ENCODE measurements at places on chromosomes 3 and 15.

- peak; percentile 81 for DNase-seq
- no peak overlapping the region for H3K4me3 ChIP-seq
- peaks cover 22% of the 10 kb centered on the region for H3K4me1 ChIP-seq
- no peaks in the 10 kb centered on the region for H3K36me3 ChIP-seq
- H3K27ac ChIP-seq: no peak overlapping the region
Measured at GRCh38 chr3:195003893-195004289, 267.1 kb downstream of the XXYLT1 start.

DNA sequence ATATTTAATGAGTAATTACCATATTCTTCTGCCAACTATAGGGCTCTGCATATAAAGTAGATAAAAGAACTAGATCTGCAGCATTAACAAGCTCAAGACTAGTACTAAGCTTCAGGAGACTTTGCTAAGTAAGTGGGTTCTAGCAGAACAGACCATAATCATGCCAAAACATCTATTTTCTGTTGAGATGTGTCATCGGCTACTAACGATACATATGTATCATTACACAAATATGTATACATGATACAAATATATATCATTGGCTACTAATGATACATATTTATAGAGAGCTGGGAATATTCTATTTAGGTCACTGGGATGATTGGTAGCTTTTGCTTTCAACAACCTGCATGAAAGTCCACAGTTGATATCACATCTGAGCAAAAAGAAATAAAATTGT, 185.8 kb upstream of the DCBLD2 start:
- H3K27ac ChIP-seq: no peak overlapping the region
- no peaks in the 10 kb centered on the region for H3K27me3 ChIP-seq
- H3K4me1 ChIP-seq: peaks cover 4% of the 10 kb centered on the region
- no peaks in the 10 kb centered on the region for H3K36me3 ChIP-seq

GRCh38 chr15:88842156-88842555, 38.9 kb downstream of the ACAN start:
- H3K4me3 ChIP-seq: no peak overlapping the region
- no peaks in the 10 kb centered on the region for H3K27me3 ChIP-seq
- no peak for DNase-seq

DNA sequence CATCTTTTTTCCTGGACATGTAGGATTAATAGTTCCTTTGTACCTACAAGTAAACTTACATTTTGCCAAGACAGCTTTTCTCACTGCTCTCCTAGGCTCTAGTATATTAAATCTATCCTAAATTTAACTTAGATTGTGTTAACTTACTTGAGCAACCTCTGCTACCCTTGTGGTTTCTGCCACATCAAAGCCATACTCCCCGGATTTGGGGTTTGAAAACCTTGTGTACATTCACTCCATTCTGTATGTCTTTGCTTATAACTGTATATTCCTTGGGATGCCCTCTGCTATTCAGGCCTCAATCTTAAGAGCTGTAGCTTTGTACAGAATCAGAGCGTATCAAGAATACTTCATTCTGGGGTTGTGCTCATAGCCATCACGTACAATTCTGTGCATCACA, 60.4 kb downstream of the ARIH1 start:
- peaks cover 6% of the 10 kb centered on the region for H3K4me1 ChIP-seq
- DNase-seq: no peak
- H3K27ac ChIP-seq: no peak overlapping the region
- no peak overlapping the region for H3K4me3 ChIP-seq
- no peaks in the 10 kb centered on the region for H3K27me3 ChIP-seq

DNA sequence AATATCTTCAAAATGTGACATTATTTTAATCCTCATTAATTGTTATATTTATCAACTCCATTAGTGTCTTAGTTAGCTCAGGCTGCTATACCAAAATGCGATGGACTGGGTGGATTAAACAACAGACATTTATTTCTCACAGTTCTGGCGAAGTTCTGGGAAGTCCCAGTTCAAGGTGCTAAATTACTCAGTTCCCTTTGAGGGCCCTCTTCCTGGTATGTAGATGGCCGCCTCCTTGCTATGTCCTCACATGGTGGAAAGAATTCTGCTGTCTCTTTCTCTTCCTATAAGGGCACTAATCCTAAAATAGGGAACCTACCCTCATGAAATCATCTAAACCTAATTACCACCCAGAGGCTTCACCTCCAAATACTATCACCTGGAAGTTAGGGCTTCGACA, 38.8 kb upstream of the DUT start:
- no peaks in the 10 kb centered on the region for H3K4me1 ChIP-seq
- no peaks in the 10 kb centered on the region for H3K36me3 ChIP-seq

DNA sequence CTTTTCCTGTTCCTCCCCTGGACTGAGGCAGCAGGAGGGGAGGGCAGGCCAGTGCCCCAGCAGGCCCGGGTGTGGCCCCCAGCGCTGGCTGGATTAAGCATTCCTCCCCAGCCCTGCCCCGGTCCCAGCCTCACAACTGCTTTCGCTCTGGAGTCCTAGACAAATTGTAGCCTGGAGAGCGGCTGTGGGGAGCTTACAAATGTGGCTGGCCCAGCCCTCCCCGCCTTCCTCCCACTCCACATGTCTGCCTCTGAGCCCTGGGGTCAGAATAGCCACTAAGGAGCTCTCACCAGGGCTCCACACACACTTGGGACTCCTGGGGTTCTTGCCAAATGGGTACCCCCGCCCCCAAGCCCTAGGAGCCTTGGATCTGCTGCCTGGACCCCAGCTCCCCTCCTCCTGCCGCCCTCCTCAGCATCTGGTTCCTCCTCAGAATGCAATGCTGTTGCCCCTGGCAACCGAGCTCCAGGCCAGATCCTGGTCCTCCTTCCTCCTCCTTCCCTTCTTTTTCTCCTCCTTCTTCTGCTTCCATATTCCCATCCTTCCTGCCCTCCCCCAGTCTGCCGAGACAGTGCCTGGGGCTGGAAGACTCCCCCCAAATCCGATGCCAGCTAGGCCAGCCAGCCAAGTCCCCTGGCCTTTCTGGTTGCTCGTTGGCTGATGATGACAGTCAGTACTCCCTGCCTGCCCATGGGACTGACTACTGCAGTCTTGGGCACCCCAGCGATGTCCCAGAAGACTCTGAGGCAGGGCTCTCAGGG, 91.1 kb downstream of the LINGO1 start:
- H3K4me3 ChIP-seq: no peak overlapping the region
- peaks cover 47% of the 10 kb centered on the region for H3K4me1 ChIP-seq
- no peak for DNase-seq
- peak overlapping the region; percentile 72 for H3K27ac ChIP-seq
- H3K27me3 ChIP-seq: no peaks in the 10 kb centered on the region

DNA sequence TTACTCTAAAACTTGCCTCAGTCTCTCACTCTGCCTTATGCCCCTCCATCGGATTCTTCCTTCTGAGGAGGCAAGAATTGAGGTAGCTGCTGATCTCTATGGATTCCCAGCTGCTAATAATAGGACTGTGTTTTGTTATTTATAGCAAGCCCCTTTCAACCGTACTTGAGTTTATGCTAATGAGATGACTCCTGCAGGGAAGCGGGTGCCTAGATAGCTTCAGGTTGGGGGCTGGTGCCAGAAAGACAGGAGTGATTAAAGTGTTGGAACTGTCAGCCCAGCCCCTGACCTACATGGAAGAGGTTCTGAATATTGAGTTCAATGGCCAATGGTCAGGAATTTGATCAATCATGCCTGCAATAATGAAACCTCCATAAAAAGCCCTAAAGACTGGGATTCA, 21.8 kb upstream of the LIMD1 start:
- no peaks in the 10 kb centered on the region for H3K4me1 ChIP-seq
- no peak overlapping the region for H3K27ac ChIP-seq
- DNase-seq: no peak
- no peaks in the 10 kb centered on the region for H3K36me3 ChIP-seq

DNA sequence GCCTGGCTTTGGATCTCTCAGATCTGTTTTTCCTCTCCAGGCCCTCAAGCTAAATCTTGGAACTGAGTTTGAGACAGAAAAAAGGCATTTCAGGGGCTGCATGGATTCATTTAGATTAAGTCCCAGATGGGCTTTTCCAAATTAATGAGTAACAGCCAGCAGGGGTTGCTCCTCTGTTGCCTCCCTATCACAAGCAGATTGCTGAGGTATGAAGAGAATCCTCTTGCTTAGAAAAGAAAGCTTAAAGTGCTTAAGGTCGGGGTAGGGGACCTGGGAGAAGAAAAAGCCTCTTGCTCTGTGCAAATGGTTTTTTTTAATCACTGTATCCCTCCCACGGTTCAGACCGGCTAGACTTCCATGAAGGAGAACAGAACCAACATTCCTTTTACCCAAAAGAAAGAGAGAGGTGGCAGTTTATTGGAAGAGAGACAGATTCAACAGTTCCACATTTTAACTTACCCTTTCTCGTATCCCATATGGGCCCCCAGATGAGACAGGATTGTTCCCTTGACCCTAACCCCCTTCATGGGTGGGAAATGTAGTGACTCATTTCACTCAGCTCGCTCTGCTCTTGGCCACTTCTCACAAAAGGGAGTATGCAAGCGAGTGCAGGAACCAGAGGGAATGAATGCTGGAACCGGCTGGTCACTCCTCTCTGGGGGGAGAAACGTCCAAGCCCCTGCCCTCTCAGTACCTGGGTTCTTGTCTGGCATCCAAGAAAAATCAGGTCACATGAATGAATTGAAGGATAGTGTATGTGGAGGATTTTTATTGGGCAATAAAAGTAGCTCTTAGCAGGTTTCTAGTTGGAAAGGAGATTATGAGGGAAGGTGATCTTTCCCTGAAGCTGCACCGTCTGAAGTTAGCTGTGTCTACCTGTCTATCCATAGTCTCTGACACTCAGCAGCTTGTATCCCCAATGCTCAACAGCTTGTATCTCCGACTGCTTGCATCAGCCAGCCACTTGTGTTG, 745.2 kb downstream of the SI start:
- H3K4me1 ChIP-seq: no peaks in the 10 kb centered on the region
- no peaks in the 10 kb centered on the region for H3K27me3 ChIP-seq
- no peaks in the 10 kb centered on the region for H3K36me3 ChIP-seq
- no peak overlapping the region for H3K4me3 ChIP-seq

GRCh38 chr3:8757551-8758518, 11.6 kb downstream of the OXTR start:
- DNase-seq: no peak
- H3K4me3 ChIP-seq: no peak overlapping the region
- no peak overlapping the region for H3K27ac ChIP-seq
- no peaks in the 10 kb centered on the region for H3K27me3 ChIP-seq
- H3K4me1 ChIP-seq: no peaks in the 10 kb centered on the region
- H3K36me3 ChIP-seq: no peaks in the 10 kb centered on the region

DNA sequence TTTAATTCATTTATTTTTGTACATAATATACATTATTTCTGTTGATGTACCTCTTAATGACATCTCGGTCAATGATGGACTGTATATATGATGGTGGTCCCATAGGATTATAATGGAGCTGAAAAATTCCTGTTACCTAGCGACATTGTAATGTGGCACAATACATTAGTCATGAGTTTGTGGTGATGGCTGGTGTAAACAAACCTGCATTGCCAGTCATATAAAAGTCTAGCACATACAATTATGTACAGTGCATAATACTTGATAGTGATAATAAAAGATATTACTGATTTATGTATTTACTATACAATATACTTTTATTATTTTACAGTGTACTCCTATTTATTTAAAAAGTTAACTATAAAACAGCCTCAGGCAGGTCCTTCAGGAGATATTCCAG, 15.1 kb downstream of the TTC14 start:
- DNase-seq: no peak
- no peaks in the 10 kb centered on the region for H3K27me3 ChIP-seq
- H3K27ac ChIP-seq: no peak overlapping the region
- no peaks in the 10 kb centered on the region for H3K4me1 ChIP-seq
- H3K36me3 ChIP-seq: no peaks in the 10 kb centered on the region
- H3K4me3 ChIP-seq: no peak overlapping the region

GRCh38 chr3:124669470-124669869, 60.8 kb upstream of the UMPS start:
- no peak overlapping the region for H3K4me3 ChIP-seq
- DNase-seq: no peak
- no peaks in the 10 kb centered on the region for H3K36me3 ChIP-seq
- no peaks in the 10 kb centered on the region for H3K27me3 ChIP-seq

DNA sequence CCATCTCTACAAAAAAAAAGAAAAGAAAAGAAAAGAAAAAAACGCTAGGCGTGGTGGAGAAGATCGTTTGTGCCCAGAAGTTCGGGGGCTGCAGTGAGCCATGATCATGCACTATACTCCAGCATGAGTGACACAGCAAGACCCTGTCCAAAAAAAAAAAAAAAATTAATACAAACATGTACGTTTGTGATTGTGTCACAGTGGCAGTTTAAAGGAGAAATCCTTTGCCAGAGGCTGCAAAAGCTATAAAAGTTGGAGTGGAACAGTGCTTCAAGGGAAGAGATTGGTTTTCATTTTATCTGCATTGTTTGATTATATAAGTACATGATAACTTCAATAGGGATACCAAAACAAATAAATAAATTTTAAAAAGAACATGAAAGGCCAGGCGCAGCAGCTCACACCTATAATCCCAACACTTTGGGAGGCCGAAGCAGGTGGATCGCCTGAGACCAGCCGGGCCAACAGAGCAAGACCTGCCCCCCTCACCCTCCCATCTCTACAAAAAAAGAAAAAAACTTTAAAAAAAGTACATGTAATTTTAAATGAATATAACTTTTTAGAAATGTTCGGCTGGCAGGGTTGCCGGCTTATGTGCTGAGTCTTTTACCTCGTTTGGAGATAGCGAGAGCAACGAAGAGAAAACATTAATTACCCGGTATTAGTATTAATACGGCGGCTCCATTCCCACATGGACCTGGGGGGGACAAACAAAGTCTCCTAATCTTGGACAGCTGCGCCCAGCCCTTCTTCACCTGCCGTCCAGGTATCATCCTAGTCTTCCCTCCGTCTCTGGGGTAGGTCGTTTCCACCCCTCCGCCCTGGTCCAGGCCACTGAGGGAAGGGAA, 573 bp upstream of the DIS3L start:
- peak overlapping the region; percentile 65 for H3K4me3 ChIP-seq
- peaks cover 42% of the 10 kb centered on the region for H3K4me1 ChIP-seq
- H3K27me3 ChIP-seq: no peaks in the 10 kb centered on the region

GRCh38 chr15:87032295-87032694, 952.6 kb downstream of the AGBL1 start:
- H3K27ac ChIP-seq: no peak overlapping the region
- no peaks in the 10 kb centered on the region for H3K27me3 ChIP-seq
- H3K36me3 ChIP-seq: no peaks in the 10 kb centered on the region

- peaks cover 12% of the 10 kb centered on the region for H3K4me1 ChIP-seq
- H3K36me3 ChIP-seq: no peaks in the 10 kb centered on the region
Measured at GRCh38 chr3:156818890-156819289, 7.3 kb upstream of the LEKR1 start.

- peak overlapping the region; percentile 9 for H3K27ac ChIP-seq
- no peaks in the 10 kb centered on the region for H3K36me3 ChIP-seq
- H3K4me3 ChIP-seq: no peak overlapping the region
Measured at GRCh38 chr15:59232476-59232875, 25.8 kb downstream of the LDHAL6B start.

DNA sequence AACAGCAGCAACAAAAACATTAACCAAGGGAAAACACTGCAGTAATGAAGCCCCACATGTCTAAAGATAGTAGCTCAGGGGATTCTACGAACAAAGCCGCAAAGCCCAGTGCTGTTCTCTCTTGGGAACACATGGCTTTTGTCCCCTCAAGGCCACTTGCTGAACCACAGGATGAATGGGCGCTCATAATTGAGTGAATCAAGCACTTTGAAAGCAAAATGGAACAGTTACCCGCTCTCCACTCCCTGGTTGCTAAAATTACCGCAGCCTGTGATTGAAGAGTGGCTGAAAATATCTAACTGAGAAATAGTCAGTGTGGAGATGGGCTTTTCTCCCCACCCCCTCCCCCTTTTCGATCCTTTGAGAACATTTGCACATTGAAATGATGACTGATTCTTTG, 39.6 kb downstream of the RASGRF1 start:
- DNase-seq: no peak
- no peak overlapping the region for H3K4me3 ChIP-seq
- H3K27me3 ChIP-seq: no peaks in the 10 kb centered on the region
- no peaks in the 10 kb centered on the region for H3K36me3 ChIP-seq

- H3K4me1 ChIP-seq: no peaks in the 10 kb centered on the region
- H3K27ac ChIP-seq: no peak overlapping the region
- no peak for DNase-seq
- no peak overlapping the region for H3K4me3 ChIP-seq
- H3K36me3 ChIP-seq: peaks cover 29% of the 10 kb centered on the region
Measured at GRCh38 chr3:33047842-33048834, 48.8 kb downstream of the GLB1 start.

Data from vagina (tissue), 2 donors.